ENCODE measurements at places on chromosomes 16 and 17.
A peak's percentile ranks its signal among the peaks of the same experiment; 100 is the strongest.

GRCh38 chr17:19269106-19269505 lies 31.9 kb downstream of the EPN2 start:
- DNase-seq: no peak

DNA sequence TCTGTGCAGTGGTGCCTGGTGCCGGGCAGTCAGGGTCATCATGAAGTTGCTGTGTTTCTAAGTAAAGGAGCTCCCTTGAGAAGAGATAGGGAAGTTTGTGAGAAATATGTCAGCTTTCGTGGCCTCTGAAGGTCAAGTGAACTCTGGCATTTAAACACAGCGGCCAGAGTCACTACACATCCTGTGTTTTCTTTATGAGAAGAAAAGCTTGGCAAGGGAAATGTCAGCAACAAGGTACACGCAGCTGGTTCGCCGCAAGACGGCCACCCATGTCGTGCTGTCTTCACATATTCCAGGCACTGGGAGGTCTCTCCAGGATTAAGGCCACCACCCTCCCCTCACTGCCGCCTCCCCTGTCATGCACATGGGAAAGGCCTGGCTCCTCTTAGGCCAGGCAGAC lies 33.2 kb upstream of the PEMT start:
- DNase-seq: no peak

DNA sequence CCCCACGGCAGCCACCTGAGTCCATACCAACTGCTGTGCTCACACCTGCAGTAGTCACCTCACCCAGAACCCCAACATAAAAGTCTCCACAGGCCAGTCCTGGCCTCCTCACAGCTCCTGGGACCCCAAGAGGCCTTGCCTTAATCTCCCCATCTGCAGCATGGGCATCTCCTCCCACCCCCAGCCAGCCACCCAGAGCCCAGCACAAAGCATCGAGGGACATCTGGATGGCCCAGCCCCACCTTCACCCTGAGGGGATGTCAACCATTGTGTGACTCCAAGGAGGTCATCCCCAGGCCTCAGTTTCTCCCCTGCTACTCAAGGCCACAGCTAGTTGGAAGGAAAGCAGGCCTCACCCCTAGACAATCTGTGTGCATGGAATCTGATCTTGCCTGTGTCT lies 1775.3 kb downstream of the TP53TG3F start:
- DNase-seq: no peak

DNA sequence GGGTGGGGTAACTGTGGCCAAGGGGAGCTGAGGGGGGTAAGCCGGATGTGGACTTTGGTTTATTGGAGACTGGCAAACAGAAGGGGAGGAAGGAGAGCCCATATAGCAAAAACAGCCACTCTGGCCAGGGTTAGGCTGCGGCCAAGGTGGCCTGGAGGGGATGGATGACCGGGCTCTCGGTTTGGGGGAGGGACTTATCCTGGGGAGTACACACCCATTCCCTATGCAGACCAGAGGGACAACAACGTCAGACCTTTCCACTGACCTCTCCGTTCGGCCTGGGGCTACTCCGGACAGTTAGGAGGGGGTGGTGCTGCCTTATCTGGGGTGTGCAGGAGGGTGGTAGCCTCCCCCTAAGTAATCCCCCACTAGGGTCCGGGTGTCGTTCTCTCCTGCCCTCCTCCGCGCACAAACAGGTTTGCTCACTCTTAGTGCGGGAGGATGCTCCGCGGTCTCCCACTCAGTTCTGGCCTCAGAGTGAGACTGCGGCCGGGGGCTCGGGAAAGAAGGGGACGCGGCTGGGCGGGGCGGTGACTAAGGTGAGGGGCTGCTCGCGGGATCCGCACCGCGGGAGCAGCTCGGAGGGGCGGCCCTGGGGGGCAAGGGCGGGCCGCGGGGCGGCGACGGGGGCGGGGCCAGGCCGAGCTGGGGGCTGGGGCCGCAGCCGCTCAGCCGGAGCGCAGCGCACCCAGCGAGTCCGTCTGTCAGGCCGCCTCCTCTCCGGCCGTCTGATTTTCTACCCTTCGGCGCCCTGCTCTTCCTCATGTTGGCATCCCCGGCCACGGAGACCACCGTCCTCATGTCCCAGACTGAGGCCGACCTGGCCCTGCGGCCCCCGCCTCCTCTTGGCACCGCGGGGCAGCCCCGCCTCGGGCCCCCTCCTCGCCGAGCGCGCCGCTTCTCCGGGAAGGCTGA lies at the start of gene WNK4:
WNK4 (plus strand) TSS at position 675 of the 915 bp plus-strand sequence; CDS start at position 764, 89 bp downstream.
- DNase-seq: no peak

DNA sequence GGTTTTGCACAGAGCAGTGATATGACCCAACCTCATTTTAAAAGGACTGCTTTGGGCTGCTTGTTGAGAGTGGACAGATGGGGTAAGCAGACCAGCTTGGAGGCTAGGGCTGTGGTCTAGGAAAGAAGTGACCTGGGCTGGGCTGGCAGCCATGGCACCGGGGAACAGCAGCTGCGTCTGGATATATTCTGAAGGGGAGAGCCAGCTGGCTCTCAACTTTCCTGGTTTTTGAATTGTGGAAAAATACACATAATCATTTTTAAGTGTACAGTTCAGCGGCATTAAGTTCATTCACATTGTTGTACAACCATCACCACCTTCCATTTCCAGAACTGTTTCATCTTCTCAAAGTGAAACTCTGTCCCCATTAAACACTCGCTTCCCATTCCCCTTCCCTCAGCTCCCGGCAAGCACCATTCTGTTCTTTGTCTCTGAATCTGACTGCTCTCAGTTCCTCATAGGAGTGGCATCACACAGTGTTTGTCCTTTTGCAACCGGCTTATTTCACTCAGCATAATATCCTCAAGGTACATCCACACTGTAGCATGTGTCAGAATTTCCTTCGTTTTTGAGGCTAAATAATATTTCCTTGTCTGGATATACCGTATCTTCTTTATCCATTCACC lies 113.2 kb downstream of the SPECC1 start:
- no peak for DNase-seq

GRCh38 chr17:27879987-27880608 lies 13.1 kb downstream of the LYRM9 start:
- DNase-seq: peak; percentile 20

DNA sequence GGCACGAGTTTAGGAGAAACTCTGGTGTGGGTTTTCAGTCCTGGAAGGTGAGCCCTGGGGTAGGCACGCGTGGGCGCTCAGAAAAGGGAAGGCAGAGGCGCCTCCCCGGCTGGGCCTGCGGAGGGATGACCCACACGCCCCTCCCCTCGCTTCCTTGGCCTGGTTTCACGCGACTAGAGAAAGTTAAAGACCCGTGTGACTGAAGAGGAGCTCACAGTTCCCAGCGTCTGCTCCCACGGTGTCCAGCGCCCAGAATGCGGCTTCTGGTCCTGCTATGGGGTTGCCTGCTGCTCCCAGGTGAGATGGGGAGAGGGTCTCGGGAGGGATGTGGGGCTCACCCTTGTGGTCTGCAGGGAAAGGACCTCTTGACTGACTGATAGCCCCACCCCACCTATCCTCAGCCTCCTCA lies at the start of gene CD300LG:
CD300LG (plus strand) TSS at position 214 of the 409 bp plus-strand sequence; CDS start at position 255, 41 bp downstream.
- no peak for DNase-seq

DNA sequence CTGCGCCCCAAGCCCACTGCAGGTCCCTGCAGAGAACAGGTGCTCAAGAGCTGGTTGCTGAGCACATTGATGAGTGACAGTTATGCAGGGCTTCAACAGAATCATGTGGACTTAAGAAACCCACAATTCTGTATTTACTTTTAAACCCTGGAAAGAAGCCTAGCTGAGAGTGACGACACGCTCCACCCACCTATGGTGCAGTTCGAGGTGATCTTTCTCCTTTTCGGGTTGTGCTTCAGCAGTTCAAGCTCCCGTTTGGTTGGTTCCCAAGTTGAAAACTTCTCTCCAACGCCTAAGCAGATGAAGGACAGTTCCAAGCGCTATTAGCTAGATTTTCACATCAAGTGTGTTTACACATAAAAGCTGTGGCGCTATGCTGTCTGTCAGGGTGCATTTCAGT lies 23.9 kb downstream of the USP22 start:
- DNase-seq: no peak

DNA sequence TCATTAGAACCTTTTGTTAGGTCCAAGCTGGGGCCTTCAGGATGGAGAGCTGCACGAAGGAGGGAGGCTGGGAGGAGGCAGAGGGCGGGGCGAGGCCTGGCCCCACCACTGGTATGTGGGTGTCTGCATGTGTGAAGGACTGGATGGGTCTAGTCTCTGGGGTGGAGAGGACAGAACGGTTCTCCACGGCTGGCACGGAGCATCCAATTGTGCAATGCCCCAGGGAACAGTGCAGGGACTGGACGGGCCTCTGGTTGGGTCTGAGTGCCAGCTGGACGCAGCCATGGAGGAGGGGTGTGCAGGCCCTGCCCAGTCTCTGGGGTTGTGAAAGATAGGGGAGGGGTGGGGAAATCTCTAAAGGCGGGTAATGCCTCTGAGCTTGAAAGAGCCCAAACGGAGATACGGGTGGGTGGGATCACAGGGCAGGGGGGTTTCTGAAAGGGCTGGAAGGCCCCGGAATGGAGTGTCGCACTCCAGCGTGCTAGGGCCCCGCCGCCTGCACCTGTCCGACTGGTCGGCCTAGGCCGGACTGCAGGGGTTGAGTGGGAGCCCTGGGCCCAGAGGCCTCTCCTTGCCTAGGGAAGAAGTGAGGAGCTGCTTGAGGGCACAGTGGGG lies 1.6 kb downstream of the PPL start:
- DNase-seq: peak; percentile 84

DNA sequence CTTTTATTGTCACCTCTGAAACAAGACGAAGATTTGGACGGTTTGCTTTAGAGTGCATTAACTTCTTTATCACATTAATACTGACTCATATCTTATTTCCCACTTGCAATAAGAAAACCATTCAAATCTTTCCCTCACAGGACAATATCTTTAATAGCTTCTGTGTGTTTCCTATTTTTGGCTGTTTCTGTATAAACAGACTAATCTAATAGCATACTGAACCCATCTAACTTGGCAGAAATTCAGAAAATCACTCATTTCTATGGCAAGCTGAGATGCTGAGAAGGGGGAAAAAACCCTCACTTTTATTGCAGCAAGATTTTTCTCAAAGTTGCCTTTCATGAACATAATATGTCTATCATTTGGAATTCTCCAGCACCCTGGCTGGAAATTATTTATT lies 524.9 kb downstream of the WWOX start:
- DNase-seq: no peak

DNA sequence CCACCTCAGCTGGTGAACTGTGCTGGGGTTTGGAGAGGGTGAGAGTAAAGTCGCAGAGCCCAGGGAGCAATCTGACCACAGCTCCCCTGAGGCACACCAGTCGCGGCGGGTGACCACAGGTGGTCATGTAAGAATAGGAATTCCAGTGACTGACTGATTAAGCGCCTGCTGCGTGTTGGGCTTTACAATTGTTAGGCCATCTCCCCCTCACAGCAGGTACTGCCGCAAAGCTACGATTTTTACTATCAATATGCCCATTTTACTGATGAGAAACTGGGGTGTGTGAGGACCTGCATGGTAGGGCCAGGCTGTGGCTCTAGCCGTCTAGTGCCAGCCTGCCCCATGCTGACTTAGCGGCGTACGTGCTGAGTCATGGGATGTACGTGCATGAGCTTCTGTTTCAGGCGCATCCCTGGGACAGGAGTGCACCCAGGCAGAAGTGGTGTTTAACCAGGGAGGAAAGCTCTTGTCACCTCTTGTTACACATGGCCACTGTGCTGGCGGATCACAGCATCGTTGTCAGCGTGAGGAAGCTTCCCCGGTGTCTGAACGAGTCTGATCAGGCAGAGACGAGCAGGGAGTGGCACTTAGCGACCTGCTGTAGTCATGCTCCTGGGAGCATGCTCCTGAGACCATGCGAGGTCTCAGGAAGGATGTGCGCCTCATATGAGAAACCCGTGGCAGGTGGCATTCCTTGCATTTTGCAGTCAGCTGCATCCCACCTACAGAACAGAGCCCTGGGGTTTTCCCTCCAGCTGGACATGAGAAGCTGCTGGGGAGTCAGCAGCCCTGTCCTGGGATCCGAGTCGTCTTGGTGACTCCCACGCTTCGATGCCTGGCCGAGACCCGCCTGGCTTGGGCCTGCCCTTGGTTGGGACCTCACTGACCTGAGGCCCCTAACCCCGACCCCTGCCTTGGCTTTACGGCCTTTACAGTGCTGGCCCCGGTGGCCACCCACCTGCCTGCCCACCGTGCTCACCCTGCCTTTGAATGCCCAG lies 163.7 kb upstream of the CHMP6 start:
- no peak for DNase-seq

- DNase-seq: no peak
These were observed 12.9 kb downstream of the DRC3 start for GRCh38 chr17:17985555-17985954.

DNA sequence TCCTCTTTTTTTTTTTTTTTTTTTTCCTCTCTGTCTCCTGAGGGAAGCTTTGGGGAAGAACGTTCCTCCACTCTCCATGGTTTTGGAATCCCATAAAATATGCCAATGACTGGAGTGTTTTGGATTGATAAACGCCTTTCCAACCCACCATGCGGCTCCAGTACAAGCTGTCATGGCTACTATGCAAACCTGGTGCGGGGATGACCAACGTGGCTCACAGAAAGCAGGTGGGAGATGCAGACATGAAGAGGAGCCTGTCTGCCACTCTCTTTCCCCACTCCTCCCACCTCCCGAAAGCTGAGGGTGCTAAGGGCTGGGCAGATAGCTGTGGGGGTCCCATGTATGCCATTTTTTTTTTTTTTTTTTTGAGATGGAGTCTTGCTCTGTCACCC lies 69.9 kb upstream of the SEC14L1 start:
- DNase-seq: no peak

- no peak for DNase-seq
These were observed 26.1 kb upstream of the ZNF750 start for GRCh38 chr17:82865774-82866395.

- no peak for DNase-seq
These were observed 414.1 kb upstream of the SALL1 start for GRCh38 chr16:51565184-51565583.

All from AG09319 (cell line).